ENCODE measurements at places on chromosomes 13 and 19.

- DNase-seq = no peak
Observed at GRCh38 chr13:111584870-111585269, 264.4 kb downstream of the TEX29 start.

DNA sequence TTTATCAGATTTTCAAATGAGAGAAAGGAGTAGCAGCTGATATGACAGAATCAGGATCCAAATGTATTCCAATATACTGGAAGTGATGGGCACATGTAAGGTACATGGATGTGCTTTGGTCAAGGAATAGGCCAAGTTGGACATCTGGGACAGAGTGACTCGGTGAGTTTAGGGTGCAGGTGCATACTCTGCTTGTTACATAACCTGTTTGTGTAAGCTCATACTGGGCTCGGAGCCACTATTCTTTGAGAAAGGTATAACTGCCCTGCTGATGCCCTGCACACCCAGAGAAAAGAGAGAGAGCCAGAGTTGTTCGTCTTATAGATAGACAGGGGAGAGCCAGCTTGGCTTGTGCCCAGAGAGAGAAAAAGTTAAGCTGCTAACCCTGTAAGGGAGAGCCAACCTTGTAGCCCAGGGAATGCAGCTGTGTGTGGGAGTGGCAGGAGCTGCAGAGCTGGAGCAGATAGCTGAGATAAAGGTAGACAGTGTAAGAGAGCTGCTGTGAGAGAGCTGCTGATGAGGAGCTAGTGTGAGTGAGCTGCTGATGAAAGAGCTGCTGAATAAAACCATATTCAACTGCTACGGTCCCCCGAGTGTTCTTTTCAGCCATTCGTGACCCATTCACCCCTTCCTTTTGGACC, 40.7 kb upstream of the N4BP2L1 start:
- no peak for DNase-seq

DNA sequence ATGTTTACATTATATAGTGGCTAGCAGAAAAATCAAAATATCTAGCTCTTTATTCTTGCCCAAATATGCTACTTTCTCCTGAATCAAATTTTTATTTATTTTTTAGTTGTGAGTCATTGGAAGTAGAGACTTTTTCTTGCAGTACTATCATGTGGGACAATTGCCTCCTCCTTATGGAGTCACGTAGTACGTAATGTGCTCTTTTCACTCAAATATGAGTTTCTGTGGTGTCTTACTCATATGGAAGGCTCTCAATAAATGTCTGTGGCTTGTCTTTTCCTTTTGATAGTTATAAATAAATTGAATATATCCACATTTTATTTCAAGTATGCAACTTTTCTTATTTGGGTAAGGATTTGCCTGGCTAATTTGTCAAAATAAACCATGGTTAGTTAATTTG, 1411.0 kb upstream of the SLC10A2 start:
- DNase-seq = peak; percentile 58

DNA sequence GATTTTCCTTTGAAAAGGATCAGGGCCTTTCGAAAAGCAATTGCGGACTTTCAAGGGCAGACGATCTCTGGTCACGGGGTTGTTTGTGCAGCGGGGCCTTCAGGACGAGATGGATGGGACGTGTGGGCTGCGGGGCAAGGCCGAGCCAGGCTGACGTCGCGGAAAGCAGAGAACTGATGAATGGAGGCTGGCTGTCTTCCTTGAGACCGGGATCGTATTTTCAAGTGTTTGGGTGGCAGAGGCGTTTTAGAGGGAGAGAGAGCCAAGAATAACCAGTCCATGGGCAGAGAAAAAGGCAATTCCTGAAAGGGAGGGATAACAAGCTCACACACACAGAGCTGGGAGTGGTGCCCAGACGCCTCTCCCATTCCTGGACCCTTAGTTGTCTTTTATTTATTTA, 138.9 kb upstream of the USP29 start:
- no peak for DNase-seq

DNA sequence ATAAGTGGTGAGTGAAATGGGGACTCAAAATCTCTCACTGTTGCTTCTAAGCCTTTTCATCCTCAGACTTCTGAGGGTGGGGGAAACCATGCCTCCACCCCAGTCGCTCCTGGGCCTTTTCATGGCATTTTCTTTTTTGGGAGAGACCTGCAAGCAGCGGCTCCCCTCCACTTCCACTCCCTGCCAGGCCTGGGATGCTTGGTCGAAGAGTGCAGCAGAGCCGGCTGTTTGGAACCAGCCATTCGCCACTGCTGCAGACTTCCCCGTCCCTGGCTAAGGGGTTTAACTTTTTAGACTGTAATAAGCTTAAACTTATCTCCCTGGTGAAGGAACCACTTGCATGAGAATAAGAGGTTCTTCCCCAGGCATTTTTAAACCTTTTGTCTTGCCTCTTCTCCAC, 617.2 kb downstream of the PCDH9 start:
- DNase-seq = no peak

DNA sequence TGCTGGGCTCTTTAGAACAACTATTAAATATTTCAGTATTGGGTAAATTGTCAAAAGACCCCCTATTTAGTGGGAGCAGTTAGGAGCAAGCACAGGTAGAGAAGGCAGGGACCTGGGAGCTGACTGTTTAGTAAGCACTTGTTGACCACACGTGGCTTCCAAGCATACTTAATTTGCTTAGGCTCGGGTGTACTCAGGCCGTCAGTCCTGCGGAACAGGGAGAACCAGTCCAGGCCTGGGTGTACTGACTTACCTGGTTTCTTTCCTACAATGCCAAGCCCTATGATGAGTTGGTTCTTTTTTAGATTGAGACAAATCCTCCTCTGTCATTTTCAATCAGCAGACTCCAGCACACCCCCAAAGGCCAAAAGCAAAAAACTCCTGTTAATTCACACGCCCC, 90.0 kb downstream of the WDFY2 start:
- no peak for DNase-seq

GRCh38 chr19:14479975-14480699, 5.0 kb upstream of the PTGER1 start:
- no peak for DNase-seq

Data from skeletal muscle cell (primary cell).